ENCODE measurements at places on chromosomes 13 and 19. TPM values are rescaled to one million over a fixed set of nuclear protein-coding genes. Genes with fewer than 3 reads are reported as not detected.
A peak's percentile ranks its signal among the peaks of the same experiment; 100 is the strongest.

GRCh38 chr13:44543369-44543768 lies 32.8 kb downstream of the TSC22D1 start:
- no peak for DNase-seq

GRCh38 chr13:50586414-50587083 lies 256.9 kb downstream of the DLEU7 start:
- DNase-seq = no peak

DNA sequence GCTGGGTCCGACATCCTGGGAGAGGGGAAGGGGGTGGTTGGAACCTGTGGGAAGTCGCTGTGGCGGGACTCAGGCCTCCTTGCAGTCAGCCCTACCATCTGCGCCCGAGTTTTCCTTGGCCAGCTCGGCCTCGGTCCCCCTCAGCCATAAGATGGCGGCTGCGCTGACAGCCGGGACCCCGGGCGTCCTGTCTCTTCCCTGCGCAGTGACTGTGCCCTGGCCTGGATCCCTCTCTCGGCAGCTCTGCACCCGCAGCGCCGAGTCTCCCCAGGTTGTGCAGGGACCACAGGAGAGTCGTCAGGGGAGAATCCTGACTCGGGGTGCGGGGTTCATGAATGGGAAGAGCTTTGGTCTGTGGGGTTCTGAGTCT lies 345 bp downstream of the ZNF257 start:
- DNase-seq = peak; percentile 3

DNA sequence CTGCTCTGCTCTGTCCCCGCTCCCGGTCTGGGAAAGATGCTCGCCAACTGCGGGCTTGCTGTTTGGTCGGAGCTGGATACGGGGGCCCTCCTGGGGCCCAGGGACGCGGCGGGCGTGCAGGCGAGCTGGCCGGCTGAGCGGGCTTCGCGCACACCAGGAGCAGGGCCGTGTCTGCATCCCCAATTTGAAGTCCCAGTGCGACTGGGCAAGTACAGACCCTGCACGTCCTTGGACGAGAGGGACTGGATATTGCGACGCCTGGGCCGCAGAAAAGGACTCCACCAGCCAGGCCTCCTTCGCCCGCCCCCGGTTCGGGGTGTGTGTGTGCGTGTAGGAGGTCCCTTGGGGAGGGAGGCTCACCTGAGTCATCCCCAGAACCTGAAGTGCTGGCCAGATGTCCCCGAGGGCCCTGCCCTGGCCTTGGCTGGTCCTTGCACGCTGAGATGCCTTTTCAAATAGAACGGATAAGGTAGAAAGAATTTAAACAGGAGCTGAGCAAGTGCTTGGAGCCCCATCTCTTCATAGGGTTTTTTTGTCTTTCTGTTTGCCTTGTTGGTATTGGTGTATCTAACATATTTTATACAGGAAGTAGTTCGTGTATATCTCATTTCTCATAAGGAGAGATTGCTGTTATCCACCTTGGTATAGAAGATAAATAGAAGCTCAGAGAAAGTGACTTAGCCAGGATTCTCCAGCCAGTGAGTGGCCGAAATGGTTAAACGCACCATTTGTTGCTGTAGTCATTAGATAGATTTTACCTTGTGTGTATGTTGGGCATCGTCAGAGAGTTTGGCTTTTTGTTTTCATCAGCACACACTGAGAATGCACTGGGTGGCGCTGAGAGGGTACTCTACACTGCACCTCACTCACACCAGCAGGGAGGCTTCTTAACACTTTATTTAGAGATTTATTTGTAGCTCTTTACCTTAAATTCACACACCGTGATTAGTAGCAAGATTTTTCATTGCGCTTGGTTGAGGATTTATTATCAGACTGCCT lies 1.1 kb downstream of the NAXD start:
- DNase-seq = peak; percentile 11

GRCh38 chr13:39406688-39407087 lies 196.3 kb downstream of the LHFPL6 start:
- DNase-seq = no peak

PSG7 gene
- not detected for total RNA-seq

DNA sequence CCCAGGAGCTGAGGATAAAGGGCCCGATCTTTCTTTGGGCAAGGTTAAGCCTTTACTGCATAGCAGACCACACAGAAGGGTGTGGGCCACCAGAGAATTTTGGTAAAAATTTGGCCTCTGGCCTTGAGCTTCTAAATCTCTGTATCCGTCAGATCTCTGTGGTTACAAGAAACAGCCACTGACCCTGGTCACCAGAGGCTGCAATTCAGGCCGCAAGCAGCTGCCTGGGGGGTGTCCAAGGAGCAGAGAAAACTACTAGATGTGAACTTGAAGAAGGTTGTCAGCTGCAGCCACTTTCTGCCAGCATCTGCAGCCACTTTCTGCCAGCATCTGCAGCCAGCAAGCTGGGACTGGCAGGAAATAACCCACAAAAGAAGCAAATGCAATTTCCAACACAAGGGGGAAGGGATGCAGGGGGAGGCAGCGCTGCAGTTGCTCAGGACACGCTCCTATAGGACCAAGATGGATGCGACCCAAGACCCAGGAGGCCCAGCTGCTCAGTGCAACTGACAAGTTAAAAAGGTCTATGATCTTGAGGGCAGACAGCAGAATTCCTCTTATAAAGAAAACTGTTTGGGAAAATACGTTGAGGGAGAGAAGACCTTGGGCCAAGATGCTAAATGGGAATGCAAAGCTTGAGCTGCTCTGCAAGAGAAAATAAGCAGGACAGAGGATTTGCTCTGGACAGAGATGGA lies 8.4 kb upstream of the CEACAM19 start:
- DNase-seq = no peak

GRCh38 chr13:38922170-38922569 lies 68.5 kb downstream of the STOML3 start:
- no peak for DNase-seq

GRCh38 chr19:50059045-50059444 lies 33.2 kb downstream of the ZNF473 start:
- DNase-seq = no peak

BRME1 gene
- 3.7 TPM for total RNA-seq

GRCh38 chr19:5793188-5793587 lies 2.2 kb upstream of the DUS3L start:
- DNase-seq = no peak

GRIK5 gene
- 0.34 TPM for total RNA-seq

- no peak for DNase-seq
Observed at GRCh38 chr13:72205773-72206172, 338.8 kb upstream of the DACH1 start.

DNA sequence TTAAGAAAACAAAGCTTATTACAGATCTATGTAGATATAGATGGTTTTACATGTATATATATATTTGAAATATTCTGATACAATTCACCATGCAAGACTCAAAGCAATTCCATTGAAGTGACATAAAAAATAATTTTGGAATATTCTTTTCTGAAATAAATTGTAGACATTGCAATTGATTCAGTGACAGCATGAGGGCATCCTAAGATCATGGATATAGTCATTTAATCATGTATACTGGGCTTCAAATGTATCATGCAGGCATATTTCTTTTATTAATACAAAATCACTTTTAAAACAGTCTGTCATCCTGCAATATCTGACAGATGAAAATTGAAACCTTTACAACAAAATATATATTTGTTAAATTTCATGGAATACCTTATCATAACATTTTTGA lies 286.7 kb upstream of the SLITRK6 start:
- no peak for DNase-seq

DNA sequence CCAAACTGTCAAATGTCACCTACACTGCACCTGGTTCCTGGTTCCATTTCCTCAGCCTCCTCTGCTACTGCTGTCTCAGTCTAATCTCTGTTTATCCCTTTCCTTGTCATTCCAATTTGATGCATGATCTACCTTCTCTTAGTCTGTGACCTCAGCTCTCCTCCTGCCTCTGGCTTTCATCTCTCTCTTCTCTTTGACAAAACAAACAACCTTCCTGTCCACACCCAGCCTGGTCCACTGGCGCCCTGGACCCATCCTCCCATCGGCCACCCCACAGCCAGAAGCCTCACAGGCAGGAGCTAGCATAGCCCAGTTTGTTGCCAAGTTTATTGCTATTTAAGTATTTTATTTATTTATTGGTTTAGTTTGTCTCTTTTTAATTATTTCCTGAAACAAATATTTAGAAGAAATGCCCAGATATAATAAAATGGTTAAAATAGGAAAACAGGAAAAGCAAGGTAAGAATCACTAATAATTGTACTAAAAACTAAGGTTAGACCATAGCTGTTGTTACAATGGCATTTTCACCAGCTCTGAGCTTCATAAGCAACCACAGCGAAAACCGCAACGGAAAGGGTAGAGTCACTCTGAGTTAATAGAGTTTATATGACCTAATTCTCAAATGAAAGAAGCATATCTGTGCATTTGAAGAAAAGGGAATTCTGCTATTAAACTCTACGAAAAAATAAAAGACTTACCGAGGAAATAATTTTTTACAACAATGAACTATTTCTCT lies 68.6 kb downstream of the EFNB2 start:
- no peak for DNase-seq

FXYD1 gene
- 1.1 TPM for total RNA-seq

- no peak for DNase-seq
Observed at GRCh38 chr19:40692212-40692551, 1.7 kb upstream of the NUMBL start.

UBL3 gene
- 37.8 TPM for total RNA-seq

DNA sequence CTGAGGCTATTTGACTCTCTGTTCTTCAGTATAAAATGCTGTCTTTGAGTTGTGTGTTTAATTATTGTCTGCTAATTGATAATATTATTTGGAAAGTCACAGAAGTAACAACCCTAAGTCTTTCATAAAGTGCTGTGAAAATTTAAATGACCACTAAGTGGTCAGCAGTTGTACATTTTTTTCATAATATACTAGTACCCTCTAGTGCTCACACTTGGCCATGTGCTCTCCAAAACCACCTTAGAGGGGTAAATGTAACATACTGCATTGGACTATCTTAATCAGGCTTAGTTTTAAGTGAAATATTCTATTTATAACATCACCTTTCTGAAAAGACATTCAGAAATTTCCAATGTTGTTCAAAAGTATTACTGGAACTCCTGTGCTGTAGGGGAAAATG lies 745.3 kb downstream of the GPC5 start:
- DNase-seq = no peak

- no peak for DNase-seq
Observed at GRCh38 chr13:112722433-112723263, 32.8 kb downstream of the ATP11A start.

DNA sequence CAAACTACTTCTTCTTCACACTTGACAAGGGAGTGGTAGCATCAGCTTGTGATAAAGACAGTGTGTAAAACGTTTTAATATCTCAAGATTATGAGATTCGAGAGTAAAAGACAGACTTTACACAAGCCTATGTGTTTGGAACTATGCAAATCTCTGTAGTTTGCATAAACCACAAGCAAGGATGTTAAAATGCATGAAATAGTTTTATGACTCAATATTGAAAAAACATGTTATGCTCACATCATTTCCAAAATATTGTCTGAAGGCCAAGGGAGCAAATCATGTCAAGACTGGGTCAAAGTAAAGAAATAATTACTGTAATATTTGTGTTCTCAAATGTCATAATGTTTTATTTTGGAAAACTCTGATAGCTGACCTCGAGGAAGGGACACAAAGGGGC lies 316.8 kb upstream of the KLF12 start:
- no peak for DNase-seq

KLK14 gene
- 1.1 TPM for total RNA-seq

- no peak for DNase-seq
Observed at GRCh38 chr19:6032827-6033226, 54.9 kb upstream of the RANBP3 start.

ZNF799 gene
- total RNA-seq = 9.1 TPM

- DNase-seq = no peak
Observed at GRCh38 chr13:51608857-51609406, 24.7 kb downstream of the WDFY2 start.

N4BP2L2 gene
- total RNA-seq = 332 TPM

Measured in naive thymus-derived CD8-positive, alpha-beta T cell (primary cell).